B cell (primary cell): ENCODE measurements at places on chromosomes 6 and 20.
A peak's percentile ranks its signal among the peaks of the same experiment; 100 is the strongest.

DNA sequence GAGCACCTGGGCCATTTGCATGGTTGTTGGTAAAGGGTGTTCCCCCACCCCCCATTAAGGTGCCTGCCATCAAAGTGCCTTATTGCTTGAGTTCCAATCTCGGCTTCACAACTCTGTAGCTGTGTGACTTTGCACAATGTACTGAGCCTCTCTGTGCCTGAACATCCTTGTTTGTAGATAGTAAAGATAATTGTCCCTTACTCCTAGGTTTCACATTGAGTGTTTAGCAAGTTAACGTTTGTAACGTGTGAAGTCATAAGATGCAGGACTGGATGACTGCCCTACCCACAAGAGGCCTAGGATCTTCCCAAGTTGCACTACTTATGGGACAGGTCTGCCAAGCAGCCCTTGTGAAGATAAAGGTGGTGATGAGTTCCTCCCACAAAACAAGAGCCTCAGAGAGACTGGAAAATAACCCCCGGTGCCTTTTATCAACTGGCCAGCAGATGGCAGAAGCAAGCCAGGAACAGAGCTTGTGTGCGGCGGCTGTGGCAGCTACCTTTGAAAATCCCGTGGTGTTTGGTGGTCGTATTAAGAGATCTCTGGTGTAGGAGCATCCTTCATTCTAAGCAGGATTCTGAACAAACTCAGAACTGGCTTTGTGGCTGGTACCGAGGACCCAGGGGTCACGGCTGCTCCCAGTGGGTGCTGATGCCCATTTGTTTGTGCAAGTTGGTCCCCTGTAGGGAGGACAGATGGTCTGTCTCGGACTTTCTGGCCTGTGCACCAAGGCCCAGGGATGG lies 99.1 kb downstream of the CDH26 start:
- peak; percentile 68 for DNase-seq

DNA sequence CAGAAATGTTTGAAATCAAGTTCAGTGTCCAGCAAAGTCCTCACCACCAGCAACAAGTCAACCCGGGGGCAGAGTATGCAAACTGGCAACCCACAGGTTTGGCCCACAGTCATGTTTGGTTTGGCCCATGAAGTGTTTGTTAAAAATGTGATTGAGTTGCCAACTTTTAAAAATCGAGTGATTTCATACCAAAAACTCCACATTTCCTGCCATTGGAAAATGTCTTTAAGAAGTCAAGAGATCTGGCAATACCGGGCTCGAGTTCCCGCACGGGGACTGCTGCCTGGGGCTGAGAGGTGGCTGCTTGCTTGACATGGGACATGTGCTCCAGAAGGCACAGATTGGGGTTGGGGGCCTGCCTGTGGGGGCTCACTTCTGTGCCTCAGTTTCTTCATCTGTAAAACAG lies 36.1 kb downstream of the PREX1 start:
- DNase-seq, result no peak

- DNase-seq, result no peak
These were observed at the start of gene LY6G6C for GRCh38 chr6:31721351-31722020. LY6G6C (minus strand) TSS chr6:31721746; CDS start chr6:31721679, 67 bp downstream.

DNA sequence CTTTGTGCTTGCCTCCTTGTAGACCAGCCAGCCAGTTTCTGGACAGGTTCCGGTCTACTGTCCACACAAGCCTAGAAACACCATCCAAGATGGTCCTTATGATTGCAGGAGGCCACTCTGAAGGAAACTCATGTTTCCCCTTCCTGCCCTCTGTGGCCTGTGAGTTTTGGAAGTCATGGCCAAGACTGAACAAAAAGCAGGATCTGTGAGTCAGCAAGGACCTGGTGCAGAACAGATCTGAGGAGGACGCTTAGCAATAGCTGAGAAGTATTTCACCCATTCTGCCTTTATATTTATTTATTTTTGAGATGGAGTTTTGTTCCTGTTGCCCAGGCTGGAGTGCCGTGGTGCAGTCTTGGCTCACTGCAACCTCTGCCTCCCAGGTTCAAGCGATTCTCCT lies 134.6 kb upstream of the EEF1E1 start:
- no peak for DNase-seq

DNA sequence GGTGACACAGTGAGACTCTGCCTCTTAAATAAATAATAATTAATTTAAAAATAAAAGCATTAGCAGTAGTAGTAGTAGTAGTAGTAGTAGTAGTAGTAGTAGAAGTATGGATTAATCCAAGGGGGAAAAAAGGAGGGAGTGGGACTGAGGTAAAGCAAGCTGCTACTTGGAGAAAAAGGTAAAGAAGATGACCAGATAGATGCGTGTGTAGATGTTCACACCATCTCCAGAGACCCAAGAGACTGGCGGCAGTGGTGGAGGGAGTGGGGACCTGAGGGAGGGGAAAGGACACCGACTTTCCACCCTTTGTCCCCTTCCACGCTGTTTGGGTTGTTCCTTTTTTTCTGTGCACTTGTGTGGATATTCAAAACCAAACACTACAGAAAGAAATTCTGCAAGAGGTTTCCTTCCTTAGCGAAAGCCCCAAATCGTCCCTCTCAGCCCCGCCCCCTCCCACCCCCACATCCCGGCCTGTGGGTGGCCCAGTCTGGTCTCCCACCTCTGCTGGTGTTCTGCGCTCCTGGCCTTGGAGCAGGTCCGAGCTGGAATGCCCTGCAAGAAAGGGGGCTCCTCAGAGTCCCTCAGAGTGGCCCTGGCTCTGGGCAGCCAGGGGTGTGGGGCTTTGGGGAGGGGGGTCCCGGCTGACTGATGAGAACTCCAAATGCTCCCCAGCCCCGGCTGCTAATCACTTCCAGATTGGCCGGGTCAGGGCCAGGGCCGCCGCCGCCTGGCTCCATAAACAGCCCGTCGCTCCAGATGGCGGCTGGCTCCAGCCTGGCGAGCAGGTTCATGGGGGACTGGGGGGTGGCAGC lies 60.2 kb downstream of the UBE2V1 start:
- DNase-seq, result no peak

DNA sequence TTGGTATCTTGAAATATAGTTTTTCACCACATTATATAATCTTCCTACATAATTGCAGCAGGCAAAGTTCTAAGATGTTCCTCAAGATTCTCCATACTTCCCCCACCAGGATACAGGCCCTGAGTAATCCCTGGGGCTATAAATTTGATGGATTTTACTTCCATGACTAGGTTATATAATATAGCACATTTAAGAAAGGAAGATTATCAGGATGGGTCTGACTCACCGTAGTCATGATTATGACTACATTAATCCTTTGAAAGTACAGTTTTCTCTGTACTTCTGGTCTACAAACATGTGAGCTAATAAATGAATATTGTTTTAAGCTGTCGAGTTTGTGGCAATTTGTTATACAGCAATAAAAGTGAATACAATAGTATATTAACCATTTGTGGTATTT lies 122.5 kb downstream of the MACROD2 start:
- DNase-seq, result no peak

DNA sequence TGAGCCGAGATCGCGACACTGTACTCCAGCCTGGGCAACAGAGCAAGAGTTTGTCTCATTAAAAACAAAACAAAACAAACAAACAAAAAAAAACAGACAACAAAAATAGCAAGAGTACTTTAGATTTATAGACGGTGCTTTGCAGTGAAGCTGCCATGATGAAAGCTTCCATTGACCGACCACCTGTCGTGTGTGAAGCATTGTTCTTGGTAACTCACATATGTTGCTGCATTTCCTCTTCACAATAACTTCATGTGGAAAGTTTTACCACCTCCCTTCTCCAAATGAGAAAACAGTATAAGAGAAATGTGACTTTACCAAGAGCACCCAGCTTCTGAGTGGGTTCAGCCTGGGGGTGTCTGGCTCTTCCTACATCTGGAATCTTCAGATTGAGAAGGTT lies 56.4 kb upstream of the PTGIS start:
- DNase-seq, result no peak

DNA sequence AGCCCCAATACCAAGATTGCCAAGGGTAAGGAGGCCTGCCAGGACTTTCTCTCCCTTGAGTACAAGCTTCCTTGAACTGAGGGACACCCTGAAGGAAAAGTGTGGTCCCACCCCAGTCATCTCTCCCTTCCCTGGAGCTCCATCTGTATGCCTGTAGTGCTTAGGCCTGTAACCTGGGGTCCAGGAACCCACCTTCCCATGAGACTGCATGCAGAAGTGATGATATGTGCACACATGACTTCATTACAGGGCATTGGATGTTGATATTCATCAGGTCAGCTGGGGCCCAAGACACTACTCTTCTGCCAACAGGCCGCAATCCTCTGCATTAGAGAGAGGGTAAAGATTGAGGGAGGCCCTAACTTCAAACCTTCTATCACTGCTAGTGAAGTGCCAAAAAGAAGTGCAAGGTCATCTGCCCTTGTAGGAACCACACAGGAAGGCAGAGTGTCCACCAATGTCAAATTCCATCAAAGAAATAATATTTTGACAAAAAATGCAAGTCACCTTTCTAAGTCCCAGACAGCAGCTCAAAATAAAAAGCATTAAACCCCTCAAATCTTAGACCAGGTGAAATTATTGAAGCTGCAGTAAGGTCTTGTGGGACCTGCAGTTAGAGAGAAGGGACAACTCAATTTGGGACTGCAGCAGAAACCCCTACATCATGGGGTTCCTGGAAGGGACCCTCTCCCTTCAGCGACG lies 5.1 kb downstream of the HLA-F start:
- DNase-seq, result peak; percentile 39

DNA sequence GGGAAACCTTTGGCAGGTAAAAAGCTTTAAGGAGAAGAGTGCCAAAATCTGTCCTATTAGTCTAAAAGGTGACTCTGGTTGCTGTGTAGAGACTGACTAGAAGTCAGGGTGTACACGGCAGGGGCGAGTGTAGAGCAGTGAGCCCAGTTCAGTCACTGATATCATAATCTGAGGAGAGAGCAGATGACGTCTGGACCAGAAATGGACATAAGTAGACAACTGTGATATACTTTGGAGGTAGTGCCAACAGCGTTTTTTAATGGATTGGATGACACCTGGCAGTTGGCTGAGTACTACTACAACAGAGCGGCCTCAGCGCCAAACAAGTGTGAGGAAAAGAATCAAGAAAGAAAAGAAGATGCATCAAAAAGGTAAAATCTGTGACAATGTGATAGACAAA lies 76.0 kb downstream of the MAP7 start:
- no peak for DNase-seq

DNA sequence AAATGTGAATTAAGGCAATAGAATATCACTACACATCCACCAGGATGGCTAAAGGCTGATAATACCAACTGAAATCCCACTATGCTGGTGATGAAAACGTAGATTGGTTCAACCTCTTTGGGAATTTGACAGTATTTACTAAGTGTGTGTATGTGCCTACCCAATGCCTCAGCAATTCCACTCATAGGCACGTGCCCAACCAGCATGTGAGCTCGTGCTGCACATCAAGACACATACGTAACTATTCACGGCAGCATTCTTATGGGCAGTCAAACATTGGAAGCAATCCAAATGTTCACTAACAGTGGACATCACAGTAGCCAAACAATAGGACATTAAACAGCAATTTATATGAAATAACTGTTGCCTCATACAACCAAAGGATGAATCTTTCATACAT lies 15.7 kb upstream of the AFDN start:
- DNase-seq, result no peak

DNA sequence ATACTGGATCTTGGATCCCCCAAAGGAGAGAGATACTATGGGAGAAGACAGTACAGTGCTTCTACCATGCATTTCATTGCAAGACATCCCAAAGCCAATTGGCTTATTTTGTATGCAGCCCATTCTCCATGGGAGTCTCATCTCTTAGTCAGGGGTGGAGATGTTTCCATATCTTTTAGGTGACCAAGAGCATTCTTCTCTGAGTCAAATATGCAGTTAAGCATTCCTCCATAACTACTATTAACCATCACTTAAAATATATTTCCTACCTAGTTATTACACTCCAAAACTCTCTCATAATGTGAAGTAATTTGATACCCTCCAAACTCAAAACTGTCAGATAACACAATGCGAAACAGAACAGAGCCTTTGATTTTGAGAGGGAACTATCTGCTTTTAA lies 542.6 kb downstream of the HDGFL1 start:
- no peak for DNase-seq

DNA sequence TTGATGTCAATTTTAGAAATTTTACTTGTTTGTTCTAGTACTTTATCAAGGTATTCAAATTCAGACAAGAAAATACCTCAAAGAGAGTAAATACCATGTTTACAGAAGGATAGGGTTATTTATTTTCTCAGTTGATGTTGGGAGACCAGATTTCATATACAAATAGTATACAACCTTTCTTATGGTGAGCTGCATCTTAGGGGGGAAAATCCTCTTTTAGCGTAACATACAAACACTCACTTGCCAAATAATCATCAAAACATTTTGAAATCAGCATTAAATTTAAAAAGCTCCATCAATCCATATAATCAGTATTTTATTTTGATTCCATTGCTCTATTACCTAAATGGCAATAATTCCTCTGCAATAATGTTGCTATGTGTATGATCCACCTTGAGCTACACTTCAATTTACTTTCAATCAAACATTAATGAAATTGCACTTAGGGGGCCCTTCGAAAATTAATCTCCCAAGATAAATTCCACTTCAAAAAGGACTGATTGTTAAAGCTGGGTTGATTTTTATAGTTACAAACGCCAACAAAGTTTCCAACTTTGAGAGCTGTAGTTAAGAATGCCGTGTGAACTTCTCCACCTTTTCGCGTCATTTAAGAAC lies 2.2 kb downstream of the NKX2-4 start:
- no peak for DNase-seq

DNA sequence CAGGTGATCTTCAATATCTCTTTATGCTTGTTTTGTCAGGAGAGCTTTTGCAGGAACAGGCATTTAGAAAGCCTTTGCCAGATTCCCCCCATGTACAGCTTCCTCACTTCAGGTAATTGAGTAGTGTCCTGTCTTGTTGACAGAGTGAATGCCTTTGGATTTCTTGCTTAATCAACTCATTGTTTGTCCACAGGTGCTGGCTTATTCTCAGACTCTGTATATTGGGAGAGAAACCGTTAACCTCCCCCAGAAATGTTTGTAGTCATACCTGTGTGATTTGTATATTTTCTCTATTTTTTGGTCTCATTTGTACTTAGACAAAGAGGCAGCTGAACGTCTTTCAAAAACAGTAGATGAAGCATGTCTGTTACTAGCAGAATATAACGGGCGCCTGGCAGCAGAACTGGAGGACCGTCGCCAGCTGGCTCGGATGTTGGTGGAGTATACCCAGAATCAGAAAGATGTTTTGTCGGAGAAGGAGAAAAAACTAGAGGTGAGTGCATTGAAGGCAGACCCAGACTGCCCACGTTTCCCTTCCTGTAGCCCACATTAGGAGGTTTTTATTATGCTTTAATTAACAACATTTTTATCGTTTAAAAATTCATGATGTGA lies 32.3 kb downstream of the RPRD1B start:
- DNase-seq, result no peak

- DNase-seq, result no peak
These were observed 102.7 kb downstream of the PAX1 start for GRCh38 chr20:21808139-21808538.

DNA sequence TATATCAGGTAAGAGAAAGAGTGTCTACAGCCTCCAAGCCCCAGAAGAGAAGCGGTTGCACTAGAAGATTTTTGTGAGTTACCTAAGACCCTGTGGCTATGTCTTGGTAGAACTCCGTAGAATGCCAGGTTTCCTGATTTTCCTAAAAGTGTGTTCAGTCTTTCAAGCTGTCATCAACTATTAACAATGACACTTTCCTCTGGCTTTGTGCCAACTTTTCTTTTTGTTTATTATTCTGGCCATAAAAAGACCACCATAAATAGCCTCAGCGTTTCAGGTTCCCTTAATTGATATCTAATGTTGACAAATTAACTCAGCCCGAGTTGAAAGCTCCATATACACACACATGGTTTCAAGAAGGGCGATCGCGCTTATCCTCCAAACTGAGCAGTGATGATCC lies 1.2 kb downstream of the PAK5 start:
- no peak for DNase-seq
